Cardiac atrium fibroblast (primary cell): ENCODE measurements at places on chromosomes 11 and 22. TPM values are rescaled to one million over a fixed set of nuclear protein-coding genes. Genes with fewer than 3 reads are reported as not detected.

The OR5A1 gene
- not detected in 2 replicates for total RNA-seq

The PYGM gene
- total RNA-seq = 5.8 and 9.7 TPM in 2 replicates

The ZNF280B gene
- total RNA-seq = 0.72 and 1.5 TPM in 2 replicates

The RASSF10 gene
- not detected in 2 replicates for total RNA-seq

The PATE3 gene
- total RNA-seq = not detected in 2 replicates

The CALCB gene
- total RNA-seq = not detected in 2 replicates

The OR8G5 gene
- not detected in 2 replicates for total RNA-seq

The HMOX1 gene
- 70.3 and 103 TPM in 2 replicates for total RNA-seq

The DBX1 gene
- total RNA-seq = not detected in 2 replicates

The KRTAP5-9 gene
- not detected in 2 replicates for total RNA-seq
